ENCODE measurements at places on chromosomes 5 and 9.

GRCh38 chr9:126612326-126612812, 1.4 kb upstream of the LMX1B start:
- DNase-seq, result no peak

DNA sequence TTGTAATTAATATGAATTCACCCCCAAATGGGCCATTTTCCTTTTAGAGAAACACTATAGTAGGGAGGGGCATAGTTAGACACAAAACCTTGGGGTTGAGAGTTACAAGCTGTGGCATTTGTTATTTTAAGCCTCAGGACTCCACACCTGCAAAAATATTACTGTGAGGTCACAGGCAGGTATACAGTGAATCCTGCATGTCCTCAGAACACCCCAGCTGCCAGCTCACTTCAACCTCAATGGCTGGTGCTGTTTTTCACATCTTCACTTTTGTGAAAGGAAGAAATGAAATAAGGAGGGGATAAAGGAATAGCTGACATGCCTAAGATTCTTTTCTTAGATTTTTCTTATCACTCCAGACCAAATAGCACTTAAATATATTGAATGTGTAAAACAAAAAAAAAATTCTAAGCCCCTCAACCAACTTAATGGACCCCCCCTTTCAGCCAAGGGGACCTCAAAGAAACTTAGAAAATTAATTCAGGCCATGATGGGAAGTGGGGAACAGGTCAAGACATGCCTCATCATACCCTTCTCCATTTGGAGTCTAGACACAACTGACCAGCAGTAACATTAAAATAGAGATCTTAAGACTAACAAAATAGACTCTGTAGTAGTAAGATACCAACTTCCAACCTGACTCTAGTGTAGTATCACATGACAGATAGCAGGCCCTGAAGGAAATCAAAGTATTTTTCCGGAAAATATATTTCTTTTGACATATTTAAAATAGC, 9.2 kb downstream of the C9orf85 start:
- no peak for DNase-seq

DNA sequence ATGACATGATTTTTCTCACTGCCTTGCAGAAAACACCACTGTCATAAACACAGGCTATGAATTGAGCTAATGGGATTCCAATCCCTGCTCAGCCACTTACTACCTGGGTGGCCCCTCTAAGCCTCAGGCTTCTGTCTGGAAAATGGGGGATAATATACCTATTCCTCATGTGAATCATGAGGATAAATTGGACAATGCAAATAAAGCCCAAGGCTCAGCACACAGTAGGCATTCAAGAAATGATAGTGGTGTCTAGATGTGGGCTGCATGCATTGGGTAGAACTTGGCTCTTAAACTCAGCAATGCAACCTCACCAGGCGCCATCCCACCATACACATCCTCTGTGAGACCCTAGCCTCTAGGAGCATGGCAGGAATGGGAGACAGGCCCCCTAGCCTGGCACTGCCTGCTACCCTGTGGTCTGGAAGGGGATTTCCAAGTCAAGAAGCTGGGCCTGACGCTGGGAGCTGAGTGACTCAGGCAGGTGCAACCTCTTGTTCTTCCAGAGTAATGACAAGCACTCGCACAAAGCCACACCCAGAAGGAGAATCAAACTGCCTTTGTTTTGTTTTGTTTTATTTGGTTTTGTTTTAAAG, 2.3 kb upstream of the TNIP1 start:
- peak; percentile 72 for DNase-seq

GRCh38 chr9:92717201-92718085, 47.2 kb downstream of the BICD2 start:
- no peak for DNase-seq

Measured in stimulated activated naive CD8-positive, alpha-beta T cell treated with anti-CD3 and anti-CD28 coated beads, Interleukin-15, amount 100 ng/mL, for 72 hours (primary cell).